ENCODE measurements at places on chromosomes 13 and 19. TPM values are rescaled to one million over a fixed set of nuclear protein-coding genes. Genes with fewer than 3 reads are reported as not detected.

DNA sequence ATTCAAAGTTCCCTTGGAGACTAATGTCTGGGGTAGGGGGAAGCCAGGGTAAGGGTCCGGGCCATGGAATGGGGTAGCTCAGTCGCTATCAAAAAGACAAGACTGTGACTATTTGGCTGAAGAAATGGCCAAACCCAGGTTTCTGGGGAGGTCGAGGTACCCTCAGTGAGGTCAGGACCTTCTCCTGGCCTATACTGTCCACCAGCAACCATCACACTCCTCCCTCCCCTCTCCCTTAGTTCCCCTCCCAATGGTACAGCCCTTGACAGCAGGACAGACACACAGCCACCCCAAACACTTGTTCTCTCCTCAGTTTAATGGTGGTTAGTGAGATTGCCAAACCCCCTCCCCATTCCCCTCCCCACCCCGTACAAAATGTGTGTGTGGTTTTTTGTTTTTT, 2.6 kb upstream of the ZNF428 start:
- DNase-seq = no peak

DNA sequence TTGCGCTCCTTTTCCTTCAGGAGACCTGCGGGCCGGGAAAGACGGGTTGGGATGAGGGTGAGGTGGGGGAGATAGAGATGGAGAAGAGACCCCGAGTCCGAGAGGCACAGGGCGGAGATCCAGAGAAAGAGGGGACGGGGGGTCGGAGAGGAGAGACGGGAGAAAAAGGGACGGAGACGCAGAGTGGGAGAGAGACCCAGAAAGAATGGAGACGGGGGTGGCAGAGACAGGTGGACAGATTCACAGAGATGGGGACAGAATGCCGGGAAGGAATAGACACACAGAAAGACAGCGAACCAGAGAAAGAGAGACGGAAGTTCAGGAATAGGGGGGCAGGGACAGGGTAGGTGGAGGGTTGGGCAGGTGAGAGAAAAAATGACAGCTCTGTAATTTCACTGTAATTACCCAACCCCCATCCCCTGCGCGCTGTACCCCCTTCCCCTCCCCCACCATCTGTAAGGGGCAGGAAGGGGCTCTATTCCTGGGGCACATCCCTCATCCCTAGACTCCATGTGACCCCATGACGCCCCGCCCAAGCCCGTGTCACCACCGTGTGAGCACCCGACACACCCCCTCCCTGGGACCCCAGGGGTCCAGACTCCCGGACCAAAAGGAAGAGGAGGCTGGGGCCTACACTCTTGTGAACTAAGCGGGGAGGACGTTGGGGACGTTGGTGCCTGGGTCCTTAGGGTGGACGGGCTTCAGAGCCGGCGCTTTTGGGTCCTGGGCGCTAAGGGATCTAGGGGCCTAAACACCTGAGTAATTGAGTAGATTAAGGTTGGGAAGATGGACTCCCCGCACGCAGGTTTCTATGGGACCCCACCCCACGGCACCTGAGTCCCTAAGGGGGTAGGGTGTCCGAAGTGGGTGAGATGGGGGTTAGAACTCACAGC, 967 bp downstream of the DBP start:
- DNase-seq = no peak

The ZNF607 gene
- polyA plus RNA-seq = 14.1 TPM

DNA sequence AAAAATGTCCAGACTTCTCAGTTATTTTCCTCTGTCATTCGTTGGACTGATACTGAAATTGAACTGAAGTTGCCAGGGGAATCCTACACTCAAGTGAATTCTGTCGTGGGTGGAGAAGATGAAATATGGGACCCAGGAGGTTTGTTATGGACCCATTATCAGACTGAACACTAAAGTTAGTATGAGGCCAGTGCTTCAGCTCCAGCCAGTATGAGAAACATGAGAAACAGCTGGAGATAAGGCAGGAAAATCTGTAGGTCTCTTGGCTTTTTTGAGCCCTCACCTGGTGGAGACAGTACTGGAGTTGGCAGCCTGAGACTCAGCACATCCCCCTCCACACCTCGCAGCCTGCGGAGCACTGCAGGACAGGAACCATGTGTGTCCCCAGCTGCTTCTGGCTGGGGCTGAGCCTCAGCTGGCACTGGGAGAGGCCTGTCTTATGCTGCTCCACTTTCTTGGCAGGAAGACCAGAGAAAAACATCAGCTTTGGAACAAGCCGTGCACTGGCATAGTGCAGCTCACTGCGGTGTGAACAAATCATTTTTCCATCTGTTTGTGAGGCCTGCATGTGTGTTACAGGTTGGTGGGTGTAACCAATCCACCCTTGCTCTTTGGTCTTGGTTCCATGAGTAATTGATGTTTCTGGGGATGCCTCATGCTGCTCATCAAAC, 641.0 kb downstream of the FGF9 start:
- DNase-seq = no peak

The GCDH gene
- polyA plus RNA-seq = 35.5 TPM

DNA sequence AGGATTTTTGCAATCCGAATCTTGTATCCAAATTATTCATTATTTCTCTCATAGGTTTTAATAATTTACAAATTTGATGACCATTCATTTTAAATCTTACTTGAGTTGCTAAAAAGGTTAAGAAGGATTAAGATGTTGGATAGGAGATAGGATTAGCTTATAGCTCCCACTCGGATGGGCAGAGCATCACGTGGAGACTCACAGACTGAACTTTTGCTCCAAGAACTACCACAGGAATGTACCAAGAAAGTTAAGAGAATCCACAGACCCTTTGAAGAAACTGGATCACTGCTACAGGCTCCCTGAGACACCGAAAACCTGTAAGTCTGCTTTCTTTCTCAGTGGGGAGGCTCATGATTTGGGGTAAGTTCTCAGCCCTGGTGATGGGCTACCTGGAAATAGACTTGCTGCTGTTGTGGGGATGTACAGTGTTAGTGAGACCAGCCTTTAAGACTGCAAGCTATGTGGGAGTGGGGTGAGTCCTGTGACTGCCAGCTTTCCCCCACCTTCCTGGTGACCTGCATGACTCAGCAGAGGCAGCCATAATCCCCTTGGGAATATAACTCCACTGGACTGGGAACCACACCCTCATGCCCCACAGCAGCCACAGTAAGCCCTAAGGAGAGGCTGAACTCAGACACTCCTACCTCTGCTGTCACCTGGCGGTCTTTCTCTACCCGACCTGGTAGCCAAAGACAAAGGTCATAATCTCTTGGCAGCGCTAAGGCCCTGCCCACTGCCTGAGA, 1458.0 kb downstream of the OLFM4 start:
- DNase-seq = no peak

- DNase-seq = no peak
These were observed 110.8 kb downstream of the DLEU7 start for GRCh38 chr13:50732712-50733111.

DNA sequence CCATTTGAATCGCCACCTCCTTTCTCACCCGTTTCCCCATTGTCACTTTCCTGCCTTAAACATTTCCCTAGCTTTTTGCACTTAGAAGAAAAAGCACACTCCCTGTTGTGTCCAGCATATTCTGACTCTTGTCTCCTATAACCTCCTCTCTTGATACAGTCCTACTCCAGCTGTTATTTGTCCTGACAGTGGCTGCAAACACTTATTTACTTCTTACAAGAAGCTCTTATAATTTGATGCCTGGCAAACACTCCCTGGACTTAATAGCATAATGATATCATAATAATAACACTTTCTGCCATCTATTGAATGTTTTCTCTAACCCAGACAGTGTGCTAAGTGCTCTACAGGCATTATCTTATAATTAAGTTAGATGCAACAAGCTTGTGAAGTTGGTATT, 76.6 kb downstream of the DGKH start:
- DNase-seq = no peak

DNA sequence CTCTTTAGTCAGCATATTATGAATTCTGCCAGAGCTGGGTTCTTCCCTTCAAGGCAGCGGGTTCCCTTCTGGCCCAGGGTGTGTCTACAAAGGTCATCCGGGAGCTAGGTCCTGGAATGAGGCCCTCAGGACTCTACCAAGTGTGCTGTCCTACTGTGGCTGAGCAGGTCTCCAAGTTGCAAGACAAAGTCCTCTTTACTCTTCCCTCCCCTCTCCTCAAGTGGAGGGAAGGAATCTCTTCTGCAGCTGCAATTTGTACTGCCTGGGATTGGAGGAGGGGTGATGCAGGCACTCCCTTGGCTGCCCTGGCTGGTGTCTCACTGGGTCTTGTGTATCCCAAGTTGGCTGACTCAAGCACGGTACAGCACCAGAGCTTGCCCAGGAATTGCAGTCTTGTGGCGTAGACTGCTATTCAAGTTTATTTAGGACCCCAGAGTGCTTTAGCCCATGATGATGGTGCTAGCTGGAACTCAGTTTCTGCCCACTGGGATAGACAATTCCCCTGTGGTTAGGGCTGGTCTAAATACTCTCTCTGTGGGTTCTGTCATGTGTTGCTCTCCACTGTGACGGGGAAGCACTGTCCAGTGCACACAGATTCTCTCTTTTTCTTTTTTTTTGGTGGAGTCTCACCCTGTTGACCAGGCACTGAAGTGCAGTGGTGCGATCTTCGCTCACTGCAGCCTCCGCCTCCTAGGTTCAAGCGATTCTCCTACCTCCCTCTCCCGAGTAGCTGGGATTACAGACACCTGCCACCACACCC, 28.5 kb downstream of the RFC3 start:
- no peak for DNase-seq

DNA sequence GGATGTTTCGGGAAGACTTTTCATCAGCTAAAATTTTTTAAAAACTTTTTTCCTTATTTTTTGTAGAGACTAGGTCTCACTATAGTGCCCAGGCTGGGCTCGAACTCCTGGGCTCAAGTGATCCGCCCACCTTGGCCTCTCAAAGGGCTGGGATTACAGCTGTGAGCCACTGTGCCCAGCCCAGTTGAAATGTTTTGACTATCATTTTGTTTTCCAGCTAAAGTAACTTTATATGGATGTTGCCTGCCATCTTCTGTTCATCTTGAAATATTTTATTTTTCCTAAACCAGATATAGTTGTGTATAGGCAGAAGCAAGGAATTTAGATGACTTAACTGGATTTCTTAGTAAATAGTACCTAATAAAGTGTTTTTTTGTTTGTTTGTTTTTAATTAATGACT, 7.0 kb downstream of the CAB39L start:
- no peak for DNase-seq

The CD177 gene
- polyA plus RNA-seq = 0.44 TPM

- no peak for DNase-seq
These were observed 86.5 kb downstream of the DLEU7 start for GRCh38 chr13:50757008-50757407.

GRCh38 chr13:51942189-51942588, 69.1 kb downstream of the ATP7B start:
- DNase-seq = no peak

GRCh38 chr13:46571189-46571908, 18.4 kb downstream of the LRCH1 start:
- no peak for DNase-seq

The FLT3 gene
- 0.27 TPM for polyA plus RNA-seq

DNA sequence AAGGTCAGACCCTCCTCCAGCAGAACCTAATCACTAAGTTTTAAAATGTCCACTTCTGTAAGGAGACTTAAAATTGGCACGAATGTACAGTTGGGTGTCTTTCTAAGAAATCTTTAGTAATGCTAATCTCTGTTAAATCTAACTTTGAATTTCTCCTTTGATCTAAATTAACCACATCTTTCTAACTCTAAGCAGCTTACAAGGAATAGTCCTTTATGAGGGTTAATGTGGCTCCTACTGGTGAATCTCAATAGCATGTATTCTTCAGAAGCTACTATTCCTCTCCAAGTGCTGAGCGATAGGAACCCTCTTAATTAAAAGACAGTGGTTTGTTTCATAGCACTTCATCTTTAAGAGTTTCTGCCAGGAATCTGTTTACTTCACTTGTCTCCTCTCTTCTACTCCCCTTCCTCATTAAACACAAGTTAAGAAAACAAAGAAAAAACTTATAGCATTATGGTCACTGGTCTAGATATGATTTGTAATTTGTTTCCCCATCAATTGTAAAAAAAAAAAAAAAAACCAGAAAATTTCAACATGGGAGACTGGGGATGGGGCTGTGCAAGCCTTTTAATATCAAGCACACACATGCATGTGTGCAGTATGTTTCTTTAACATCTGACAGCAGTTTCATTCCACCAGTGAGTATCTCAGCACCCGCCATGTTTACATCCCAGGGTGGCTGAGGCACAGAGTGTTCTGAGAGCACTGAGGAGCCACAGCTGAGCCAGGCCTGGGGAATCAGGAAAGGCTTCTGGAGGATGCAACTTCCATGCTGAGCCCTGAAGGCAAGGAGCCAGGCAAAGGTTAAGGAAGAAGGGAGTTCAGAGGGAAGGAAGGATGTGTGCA, 57.7 kb downstream of the ATP7B start:
- no peak for DNase-seq

DNA sequence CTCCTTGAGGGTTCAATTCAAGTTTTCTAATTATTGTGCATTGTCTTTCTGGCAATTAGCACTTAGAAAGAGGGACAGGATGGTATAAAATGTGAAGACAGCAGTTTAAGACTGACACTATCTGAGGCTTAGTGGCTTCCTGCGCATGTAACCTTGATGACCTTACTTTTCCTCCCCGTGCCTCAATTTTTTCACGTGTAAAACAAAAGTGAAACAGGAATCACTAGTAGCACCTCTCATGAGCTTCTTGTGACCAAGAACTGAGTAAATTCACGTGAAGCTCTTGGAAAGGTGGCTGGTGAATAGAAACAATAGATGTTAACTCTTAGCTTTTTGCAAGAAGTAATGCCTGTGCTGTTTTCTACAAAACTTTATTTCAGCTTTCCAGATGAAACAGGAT, 233.9 kb downstream of the LMO7 start:
- DNase-seq = no peak

DNA sequence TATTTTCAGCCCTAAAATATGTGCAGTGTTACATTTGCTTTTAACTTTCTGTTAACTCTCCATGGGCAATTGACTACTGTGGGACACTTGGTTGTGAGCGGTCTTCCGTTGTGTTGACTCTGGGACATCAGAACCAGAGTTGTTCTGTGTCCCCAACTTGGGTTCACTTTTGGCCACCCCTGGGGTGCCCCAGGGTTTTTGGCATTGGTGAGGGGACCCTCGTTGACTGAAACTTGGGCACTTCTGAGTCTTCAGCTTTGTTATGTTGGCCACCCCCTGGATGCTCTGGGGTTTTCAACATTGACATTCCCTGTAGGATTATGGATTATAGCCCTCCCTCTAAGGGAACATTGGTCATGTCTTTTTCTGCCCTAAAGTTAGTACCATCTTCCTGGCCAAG, 57.1 kb downstream of the OR10H4 start:
- no peak for DNase-seq

DNA sequence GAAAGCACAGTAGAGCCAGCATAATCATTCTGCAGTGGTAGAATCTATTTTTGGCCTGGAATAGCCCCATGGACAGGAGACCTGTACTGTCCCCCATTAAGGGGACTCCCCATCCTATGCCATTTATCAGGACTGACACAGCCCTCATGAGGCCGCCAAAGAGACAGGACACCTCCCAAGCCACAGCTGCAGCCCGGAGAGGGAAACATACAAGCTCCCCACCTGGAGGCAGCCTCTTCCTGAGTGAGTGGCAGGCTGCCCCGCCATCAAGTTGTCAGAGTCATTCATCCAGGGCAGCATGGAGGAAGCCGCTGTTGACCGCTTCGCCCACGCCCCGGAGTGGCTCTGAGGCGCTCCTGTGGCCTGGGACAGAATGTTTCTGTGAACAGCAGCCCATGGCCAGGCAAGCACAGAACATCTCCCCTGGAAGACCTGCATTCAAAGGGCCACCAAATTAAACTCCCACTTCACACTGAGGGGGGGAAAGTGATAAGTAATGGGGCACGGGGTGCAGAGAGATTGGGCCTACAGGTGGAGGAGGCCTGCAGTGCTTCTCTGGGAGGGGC, 111.3 kb downstream of the ZDHHC20 start:
- DNase-seq = no peak
